ENCODE measurements at places on chromosomes 1 and 21.

- DNase-seq, result no peak
Observed at GRCh38 chr1:85555420-85555819, 25.1 kb upstream of the CCN1 start.

DNA sequence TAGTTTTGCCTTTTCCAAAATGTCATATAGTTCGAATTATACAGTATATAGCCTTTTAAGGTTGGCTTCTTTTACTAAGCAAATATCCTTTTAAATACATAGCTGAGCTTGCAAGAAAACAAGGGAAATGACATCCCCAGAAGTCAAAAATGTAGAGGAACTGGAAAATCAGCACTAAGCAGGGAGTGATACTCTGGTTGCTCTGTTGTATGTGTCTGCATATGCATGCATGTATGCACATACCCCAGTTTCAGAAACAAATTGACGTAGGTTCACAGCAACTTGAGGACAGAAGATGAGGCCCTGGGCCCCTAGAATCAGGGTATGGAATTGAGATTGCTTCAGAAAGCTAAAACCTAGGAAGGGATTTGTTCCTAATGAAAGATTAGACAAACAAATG lies 75.1 kb upstream of the GNG4 start:
- no peak for DNase-seq

- no peak for DNase-seq
Observed at GRCh38 chr21:30590297-30590696, at the start of gene KRTAP22-2. TSS of gene KRTAP22-2 (minus strand) at chr21:30590397.

GRCh38 chr1:153356392-153357075 lies 1.1 kb upstream of the S100A9 start:
- DNase-seq, result no peak

GRCh38 chr1:189939967-189940366 lies 537.7 kb downstream of the BRINP3 start:
- peak; percentile 5 for DNase-seq
